ENCODE measurements at places on chromosomes 13 and 19.

DNA sequence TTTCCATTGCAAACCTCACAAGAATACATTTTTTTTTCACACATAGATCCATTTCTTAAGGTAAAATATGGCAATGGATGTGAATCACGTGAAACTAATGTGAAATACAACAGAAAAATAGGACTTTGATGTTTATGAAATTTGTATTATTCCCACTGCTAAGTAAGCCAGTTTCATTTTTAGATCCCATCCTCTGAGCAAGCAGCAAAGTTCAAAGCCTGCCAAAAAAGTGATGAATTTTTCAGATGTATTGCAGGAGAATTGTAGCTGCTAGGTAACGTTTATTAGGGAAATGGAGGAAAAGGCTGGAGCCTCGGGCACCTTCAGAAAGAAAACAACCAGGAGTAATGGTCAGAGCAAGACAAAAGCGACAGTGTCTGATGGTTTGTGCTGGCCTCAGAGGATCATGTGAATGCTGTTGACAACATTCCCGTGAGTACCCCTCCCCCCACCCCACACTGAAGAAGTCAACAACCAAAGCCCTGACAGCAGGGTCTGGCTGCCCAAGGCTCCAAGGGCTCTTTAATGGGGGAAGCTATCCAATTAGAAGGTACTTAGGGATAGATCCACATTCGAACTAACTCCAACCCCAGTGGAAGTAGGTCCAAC is 95.5 kb downstream of the OXGR1 start:
- DNase-seq = no peak

GRCh38 chr19:16628984-16629691 is 1.1 kb upstream of the MED26 start:
- DNase-seq = no peak

DNA sequence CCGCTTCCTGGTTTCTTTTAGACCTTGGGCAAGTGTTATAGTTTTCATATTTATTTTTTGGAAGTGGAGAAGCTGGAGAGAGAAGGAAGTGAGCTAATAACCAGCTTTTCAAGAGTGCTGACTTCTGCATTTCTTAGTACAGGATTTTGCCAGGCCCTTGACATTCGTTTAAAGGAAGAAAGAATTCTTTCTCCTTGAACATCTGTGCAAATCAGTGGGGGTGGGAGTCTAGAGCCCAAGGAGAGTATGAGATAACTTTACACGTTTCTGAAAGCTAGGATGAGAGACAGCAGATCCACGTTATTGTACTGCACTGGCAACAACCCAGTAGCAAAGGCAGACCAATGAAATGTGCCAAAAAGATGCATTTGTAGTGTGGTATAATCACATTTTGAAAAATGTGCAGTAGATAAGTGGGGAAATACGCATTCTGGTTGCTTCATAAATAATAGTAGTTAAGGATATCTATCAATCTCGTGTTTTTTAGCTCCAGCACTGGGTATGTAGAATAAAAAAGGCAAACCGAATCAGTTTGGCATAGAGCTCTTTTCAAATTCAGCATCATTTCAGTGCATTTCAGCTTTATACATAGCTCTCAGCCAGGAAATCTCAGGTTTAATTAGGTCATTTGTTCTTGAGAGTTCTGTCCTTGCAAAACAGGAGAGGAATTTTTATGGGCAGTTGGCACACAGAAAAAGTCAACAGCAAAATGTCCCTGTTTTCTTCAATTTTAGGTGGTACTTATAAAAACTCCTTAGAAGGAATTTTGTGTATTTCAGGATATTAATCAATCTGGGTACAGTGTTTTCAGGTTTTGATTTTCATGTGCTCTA is 4.3 kb downstream of the RNF113B start:
- DNase-seq = no peak

DNA sequence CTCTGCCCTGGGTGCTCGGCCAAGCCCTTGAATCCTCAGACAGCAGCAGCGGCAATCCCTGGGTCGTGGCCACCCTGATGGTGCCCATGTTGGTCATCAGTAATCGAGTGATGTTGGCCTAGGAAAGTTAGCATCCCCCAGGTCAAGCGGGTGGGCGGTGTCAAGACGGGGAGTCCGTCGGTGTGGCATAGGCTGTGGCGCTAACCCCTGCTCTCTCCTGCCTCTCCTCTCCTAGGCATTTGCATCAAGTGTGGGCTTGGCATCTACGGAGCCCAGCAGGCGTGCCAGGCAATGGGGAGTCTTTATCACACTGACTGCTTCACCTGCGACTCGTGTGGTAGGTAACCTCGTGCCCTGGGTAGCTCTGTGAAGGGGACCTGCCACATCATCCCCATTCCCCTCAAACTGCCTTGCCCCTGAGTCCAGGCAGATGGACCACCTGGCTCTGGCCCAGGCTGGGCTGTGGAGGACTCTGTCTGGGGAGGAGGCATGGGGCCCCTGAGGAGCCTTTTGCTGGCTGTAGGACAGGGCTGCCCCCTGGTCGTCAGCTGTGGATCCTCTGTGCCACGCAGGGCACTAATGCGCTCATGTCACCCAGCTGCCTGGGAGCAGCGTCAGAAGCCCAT is 8.7 kb downstream of the WTIP start:
- DNase-seq = no peak

GRCh38 chr19:38478273-38478971 is 44.9 kb downstream of the RYR1 start:
- DNase-seq = no peak

GRCh38 chr13:96991072-96991471 is 3.2 kb downstream of the OXGR1 start:
- no peak for DNase-seq

DNA sequence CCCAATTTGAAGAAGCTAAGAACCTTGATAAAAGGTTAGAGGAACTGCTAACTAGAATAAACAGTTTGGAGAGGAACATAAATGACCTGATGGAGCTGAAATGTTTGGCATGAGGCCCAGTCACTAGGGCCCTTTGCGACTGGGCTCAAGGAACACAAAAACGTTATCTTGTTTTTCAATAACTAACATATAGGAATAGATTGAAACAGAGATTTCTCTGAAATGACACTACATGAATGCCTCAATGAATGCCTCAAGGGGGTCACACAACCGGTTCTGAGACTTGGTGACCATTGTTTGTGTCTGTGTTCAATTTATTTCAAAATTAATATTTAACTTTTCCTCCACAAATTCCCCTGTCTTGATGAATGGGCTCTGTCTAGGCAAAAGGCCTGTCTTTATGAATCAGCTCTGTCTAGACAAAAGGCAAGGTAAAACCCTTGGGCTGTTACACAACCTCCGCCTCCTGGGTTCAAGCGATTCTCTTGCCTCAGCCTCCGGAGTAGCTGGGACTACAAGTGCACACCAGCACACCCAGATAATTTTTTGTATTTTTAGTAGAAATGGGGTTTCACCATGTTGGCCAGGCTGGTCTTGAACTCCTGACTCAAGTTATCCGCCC is 932 bp upstream of the ZNF486 start:
- no peak for DNase-seq

- peak; percentile 53 for DNase-seq
Measured at GRCh38 chr19:13712767-13713201, 51.5 kb upstream of the MRI1 start.

DNA sequence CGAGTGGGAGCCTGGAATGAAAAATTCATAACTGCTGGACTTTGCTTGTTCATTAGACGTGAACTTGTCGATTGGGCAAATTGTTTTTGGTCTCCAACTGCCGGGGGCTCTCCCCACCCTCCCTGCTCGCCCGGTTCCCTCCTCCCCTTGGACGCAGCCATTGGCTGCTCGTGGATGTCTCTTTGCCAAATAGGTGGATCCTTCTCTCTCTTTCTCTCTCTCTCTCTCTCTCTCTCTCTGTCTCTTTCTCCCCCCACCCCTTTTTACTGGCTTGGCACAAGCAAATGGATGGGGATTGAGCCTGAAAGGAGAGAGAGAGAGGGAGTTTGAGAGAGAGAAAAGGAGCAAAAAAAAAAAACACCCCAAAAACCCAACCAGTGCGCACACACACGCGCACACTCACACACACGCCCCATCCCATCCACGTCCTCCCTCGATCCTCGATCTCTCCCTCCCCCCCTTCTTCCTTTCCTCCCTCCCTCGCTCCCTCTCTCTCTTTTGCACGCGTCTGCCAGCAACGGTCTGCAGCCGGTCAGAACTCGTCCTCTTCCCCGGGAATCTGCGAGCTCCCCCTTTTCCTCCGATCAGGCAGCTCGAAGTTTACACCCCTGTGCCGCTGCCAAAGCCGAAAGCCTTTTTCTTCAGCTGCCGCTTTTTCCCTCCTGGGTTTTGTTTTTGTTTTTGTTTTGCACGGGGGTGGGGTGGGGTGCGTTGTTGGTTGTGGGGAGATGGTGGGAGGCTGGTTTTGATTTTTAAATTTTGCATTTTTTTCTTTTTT is 27.8 kb downstream of the NFIX start:
- peak; percentile 27 for DNase-seq

DNA sequence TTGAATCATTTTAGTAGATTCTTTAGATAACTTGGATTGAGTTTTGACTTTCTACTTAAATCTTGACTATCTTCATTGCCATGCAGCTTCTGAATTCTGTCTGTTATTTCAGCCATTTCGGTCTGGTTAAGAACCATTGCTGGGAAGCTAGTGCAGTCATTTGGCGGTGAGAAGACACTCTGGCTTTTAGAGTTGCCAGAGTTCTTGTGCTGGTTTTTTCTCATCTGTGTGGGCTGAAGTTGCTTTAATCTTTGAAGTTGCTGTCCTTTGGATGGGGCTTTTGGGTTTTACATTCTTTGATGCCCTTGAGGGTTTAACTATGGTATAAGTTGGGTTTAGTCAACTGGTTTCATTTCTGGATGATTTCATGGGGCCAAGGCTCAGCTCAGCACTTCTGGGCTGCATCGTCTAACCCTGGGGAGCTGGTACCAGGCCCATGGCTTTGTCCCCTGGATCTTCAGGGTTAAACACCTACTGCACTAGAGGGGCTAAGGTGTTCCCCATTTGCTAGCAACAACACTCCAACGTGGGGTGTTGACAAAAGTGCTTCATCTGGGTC is 10.0 kb upstream of the IGFL2 start:
- no peak for DNase-seq

DNA sequence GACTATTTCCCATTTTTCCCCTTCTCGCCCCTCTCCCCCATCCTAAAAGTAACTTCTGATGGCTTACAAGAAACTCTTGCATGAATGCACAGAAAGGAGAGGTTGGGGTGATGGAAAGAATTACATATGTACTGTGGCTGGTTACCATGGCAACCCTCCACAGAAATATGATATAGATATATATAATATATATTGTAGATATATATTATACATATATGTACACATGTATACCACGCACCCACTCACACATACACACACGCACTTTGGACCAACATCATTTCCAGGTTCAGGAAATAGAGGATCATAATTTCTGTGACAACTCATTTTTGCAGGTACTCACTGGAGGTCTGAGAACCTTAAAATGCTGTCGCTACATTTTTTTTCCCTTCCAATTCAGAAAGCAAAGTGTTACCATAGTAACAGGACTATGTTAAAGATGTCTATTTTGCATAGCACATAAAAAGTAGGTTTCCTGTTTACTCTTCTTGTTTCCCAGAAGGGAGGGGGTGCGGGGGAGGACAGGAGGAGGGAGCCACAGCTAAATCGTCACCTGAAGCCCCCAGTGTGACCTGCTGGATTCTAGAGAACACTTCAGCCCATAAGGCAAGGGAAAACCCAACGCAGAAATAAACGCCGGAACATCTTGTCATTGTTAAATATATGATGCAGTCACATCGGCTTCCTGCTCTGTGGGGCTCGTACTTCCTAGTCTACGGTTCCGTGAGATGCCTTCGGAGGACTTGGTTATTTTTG is 44.7 kb downstream of the EFNB2 start:
- no peak for DNase-seq
